ENCODE measurements at places on chromosomes 6 and 20. TPM values are rescaled to one million over a fixed set of nuclear protein-coding genes. Genes with fewer than 3 reads are reported as not detected.

FABP7 gene
- not detected for total RNA-seq

RAET1G gene
- 9.8 TPM for total RNA-seq

MYB gene
- 0.73 TPM for total RNA-seq

PRR18 gene
- 0.11 TPM for total RNA-seq

PKIB gene
- 1.6 TPM for total RNA-seq

PHF3 gene
- total RNA-seq, result 9.4 TPM

APOBEC2 gene
- not detected for total RNA-seq

LTB gene
- not detected for total RNA-seq

ILRUN gene
- total RNA-seq, result 34.8 TPM

UQCC2 gene
- total RNA-seq, result 122 TPM

TMEM244 gene
- total RNA-seq, result not detected

ZNF292 gene
- 3.2 TPM for total RNA-seq

SEL1L2 gene
- total RNA-seq, result not detected

IPCEF1 gene
- total RNA-seq, result 0.03 TPM

All from A549 treated with GW870086 at 1 μM for 4 hours (cell line).